ENCODE measurements at places on chromosomes 2 and 18.

- no peak for DNase-seq
These were observed 132.9 kb upstream of the RND3 start for GRCh38 chr2:150620416-150620815.

GRCh38 chr2:109129921-109130722 is 1.1 kb downstream of the SH3RF3 start:
- no peak for DNase-seq

DNA sequence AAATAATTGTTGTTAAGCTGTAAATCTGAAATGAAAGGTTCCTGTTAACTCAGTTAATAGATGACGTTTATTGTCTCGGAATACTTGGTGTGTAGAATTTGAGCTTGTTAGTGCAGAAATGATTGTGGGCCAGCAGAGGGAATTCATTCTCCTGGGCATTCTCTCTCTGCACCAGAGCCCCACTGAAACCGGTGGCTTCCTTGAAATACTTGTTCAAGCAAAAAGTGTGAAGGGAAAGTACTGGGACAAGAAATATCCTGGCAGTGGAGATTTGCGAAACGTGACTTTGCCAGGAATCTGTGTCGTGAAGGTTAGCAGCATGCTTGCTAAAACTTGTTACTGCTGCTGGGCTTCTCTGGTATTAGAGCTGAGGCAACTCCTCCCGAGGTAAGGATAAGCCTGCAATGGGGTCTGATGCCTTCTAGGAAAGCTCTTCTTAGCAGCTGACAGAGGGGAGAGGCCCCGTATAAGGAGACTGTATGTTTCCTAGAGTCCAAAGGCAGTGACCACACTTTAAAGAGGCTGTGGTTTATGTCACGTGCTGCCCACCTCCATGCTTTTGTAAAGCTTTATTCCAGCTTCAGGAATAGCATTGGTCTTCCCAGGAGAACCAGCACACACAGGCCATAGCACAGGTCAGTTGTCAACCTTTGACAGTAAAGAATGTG is 2.0 kb downstream of the ITGA6 start:
- DNase-seq = no peak

GRCh38 chr18:62539284-62540165 is 16.7 kb downstream of the ZCCHC2 start:
- DNase-seq = no peak

DNA sequence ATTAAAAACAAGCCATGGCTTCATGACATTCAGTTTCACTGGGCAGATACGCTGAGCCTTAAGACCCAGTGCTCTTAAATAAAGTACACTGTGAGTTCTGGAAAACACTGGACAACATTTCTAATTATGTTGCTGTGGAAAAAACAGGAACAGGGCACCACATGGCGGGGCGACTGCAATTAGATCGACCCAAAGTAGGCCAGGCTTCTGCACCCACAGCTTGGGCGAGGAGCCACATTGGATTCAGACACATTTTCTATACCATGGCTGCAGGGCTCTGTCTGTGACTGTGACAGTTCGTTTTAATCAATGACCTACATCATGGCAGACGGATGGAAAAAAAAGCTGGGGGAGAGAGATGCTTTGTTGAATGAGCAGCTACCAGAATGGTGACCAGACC is 227.2 kb upstream of the HS6ST1 start:
- DNase-seq = no peak

GRCh38 chr2:132937629-132938028 is 267.6 kb upstream of the LYPD1 start:
- no peak for DNase-seq

DNA sequence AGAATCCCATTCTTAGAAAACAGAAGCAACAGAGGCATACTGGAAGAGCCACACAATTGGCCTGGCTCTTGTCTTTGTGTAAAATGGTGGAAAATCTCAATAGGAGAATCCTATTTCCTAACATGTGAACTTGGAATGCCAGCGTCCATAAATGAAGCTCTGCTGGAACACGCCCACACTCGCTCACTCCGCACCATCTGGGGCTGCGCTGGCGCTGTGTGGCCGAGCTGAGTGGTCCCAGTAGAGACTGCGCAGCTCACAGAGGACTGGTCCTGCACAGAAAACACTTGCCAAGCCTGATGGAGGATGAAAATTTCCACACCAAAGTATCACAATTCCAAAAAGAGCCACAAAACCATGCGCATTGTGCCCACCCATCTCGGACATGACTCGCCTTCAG is 56.2 kb downstream of the PXDN start:
- DNase-seq = no peak

DNA sequence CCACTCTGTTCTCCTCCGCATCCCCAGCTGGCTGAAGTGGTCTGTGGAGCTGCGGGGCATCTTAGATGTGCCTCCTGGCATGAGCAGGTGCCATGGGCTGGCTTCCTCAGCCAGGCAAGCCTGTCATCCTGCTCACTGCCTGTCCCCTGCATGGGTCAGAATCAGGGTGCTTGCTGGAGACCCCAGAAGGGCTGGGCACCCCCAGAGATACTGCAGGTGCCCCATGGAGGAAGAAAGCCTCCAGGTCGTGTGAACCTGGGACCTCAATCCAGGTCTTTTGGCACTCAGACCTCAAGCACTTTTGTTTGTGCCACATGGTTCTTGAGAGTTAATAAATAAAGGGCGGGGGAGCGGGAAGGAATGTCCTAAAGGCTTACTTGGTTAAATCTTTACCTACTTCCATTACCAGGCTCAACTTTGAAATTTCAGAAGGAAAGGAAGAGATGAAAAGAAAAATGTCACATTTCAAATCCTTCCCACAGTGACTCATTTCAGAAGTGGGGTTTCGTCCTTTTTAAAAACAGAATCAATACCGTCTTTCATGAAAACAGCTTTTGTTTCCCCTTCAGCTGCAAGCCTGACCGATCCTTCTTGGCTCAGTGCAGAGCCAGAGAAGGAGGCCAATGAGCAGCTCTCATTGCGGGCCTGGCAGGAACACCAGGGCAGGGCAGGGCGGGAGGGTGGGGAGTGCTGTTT is 69.9 kb downstream of the RHOB start:
- no peak for DNase-seq

DNA sequence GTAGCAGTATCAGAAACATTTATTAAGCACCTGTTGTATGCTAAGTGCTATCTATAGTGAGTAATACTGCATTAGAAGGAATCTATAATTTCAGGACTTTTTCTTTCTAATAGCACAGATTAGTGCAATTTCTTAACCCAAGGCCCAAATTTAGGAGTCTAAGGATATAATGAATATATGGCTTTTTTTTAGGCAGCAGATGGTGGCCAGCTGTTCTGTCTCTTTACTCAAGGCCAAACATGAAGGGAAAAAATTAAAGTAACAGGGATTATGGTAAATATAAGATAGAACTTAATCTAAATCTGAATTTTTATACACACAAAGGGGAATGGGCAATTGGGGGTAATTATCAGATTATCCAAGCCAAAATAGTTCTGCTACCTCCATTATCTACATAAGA is 230.6 kb upstream of the SP5 start:
- no peak for DNase-seq

DNA sequence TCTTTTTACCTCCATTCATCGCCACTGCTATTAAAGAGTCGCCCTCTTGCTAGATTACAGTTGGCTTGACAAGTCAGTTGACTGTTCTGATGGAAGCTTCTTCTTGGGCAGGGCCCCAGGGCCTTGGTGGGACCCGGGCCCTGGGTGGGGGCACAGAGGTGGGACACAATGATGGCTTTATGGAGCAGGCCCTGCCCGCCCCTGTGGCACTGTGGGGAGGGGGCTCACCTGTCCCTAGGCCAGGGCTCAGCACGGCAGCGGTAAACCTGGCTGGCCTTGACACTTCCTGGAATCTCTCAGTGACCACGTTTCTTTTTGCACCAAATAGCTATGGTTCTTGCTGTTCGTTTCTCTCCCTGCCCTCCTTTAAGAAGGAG is 4.9 kb upstream of the HS6ST1 start:
- no peak for DNase-seq

DNA sequence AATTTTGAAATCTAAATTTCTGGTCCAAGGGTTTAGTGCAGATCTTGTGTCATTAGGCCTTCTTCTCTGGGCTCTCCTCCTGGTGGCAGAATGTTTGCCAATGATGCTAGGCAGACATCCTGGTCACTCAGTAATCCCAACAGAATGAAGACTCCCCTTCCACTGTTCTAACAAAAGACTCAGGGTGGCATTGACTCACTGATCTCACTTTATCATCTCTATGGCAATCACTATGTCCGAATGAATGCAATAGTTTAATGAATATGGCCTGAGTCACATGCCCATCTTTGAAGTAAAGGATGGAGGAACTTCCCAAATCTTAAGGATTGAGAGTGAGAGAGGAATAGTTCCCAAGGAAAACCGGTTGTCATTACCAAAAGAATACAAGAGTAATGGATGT is 261.1 kb downstream of the KCNE4 start:
- no peak for DNase-seq

DNA sequence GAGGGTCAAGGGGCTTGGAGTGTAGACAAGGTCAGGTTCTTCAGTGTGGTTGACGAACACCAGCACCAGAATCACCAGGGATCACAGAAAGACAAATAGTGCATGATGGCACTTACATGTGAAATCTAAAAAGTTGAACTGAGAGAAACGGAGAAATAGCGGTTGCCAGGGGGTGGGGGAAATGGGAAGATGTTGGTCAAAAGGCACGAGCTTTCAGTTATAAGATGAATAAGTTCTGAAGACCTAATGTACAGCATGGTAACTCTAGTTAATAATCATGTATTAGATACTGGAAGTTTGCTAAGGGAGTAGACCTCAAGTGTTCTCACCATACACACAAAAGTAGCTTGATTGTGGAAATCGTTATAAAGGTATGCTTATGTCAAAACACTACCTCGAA is 43.7 kb upstream of the DARS1 start:
- DNase-seq = no peak

GRCh38 chr2:234635284-234635683 is 138.4 kb upstream of the ARL4C start:
- DNase-seq = no peak

GRCh38 chr2:69020496-69021426 is 7.8 kb downstream of the ANTXR1 start:
- no peak for DNase-seq

GRCh38 chr2:84817239-84817655 is 63.6 kb downstream of the TRABD2A start:
- DNase-seq = no peak

DNA sequence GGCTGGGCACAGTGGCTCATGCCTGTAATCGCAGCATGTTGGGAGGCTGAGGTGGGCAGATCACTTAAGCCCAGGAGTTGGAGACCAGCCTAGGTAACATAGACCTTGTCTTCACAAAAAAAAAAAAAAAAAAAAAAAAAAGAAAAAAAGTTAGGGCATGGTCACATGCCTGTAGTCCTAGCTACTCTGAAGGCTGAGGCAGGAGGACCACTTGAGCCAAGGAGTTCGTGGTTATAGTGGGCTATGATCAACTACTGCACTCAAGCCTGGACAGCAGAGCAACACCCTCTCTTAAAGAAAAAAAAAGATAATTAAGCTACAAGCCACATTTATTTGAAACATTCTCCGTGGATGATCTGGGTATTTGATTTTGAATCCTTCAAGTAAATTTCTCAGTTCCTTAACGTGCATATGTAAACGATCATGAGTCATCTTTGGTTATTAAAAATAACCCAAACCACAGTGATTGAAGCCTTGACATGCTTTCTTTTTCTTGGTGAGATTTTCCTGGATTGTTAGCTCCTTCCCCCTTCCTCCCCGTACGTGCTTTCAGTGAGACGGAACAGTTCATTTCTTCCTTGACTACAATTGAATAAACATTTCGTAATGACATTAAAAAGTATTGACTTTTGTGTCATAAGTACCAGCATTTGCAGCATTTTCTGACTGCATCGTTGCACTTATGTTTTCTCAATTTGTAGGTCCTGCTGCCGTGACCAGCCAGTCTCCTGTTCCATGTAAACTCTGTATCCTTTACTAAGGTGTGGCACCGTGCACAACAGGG is 20.3 kb downstream of the RMC1 start:
- peak; percentile 87 for DNase-seq

- DNase-seq = no peak
These were observed 248.8 kb downstream of the XIRP2 start for GRCh38 chr2:167136879-167137596.

GRCh38 chr2:54568876-54569321 is 112.8 kb downstream of the SPTBN1 start:
- no peak for DNase-seq

- DNase-seq = no peak
These were observed 44.5 kb downstream of the SH3BP4 start for GRCh38 chr2:234996069-234996940.

- DNase-seq = no peak
These were observed 28.9 kb downstream of the EIPR1 start for GRCh38 chr2:3348767-3349166.

GRCh38 chr2:143513081-143513480 is 383.9 kb downstream of the ARHGAP15 start:
- DNase-seq = peak; percentile 42

GRCh38 chr2:1606421-1607235 is 137.7 kb downstream of the PXDN start:
- DNase-seq = no peak

GRCh38 chr2:113757138-113757657 is 756 bp upstream of the SLC35F5 start:
- DNase-seq = no peak

DNA sequence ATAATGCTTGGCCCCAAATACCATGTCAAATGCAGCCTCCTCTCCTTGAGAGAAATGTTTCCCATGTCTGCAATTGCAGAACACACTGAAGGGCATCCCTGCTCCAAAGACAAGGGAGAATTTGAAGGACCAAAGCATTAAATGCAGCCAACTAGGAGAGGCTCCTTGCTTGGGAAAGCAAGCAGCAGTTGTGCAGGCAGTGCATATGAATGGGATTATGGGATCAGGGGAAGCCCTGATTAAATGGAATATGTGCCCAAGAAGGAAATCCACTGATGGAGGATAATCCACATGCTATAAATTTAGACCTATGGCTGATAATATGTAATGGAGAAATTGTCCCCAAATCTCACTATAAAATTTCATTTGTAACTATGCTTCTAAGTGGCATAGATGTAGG is 116.1 kb downstream of the NCKAP5 start:
- no peak for DNase-seq

- peak; percentile 59 for DNase-seq
These were observed 40.2 kb upstream of the GMCL1 start for GRCh38 chr2:69789175-69789721.

DNA sequence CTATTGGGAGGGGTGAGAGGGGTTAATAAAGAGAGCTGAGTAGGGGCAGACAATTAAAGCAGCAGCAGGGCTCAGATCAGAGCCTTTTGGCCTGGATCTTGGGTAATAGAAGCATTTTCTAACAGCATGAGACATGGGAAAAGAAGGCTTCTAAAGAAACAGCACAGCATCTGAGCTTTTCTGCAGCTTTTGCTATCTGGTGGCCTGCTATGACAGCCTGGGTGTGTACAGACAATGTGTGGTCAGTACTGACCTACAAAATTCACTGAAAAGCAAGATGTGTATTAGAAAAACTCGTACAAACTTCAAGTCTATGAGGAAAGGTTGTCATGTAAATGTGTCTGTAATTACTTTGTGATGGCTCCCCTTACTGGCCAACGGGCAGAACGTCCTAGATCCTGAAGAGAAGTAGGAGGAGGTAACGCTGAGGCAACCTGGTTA is 95.6 kb downstream of the GALNT3 start:
- DNase-seq = no peak
